Effector memory CD8-positive, alpha-beta T cell (primary cell): ENCODE measurements at places on chromosomes 3 and 15.

- DNase-seq = no peak
Measured at GRCh38 chr3:15726043-15726442, 71.7 kb downstream of the ANKRD28 start.

- DNase-seq = no peak
Measured at GRCh38 chr3:115279939-115280338, 132.9 kb upstream of the ZBTB20 start.

- DNase-seq = no peak
Measured at GRCh38 chr3:112399064-112399463, 66.1 kb downstream of the CD200 start.

DNA sequence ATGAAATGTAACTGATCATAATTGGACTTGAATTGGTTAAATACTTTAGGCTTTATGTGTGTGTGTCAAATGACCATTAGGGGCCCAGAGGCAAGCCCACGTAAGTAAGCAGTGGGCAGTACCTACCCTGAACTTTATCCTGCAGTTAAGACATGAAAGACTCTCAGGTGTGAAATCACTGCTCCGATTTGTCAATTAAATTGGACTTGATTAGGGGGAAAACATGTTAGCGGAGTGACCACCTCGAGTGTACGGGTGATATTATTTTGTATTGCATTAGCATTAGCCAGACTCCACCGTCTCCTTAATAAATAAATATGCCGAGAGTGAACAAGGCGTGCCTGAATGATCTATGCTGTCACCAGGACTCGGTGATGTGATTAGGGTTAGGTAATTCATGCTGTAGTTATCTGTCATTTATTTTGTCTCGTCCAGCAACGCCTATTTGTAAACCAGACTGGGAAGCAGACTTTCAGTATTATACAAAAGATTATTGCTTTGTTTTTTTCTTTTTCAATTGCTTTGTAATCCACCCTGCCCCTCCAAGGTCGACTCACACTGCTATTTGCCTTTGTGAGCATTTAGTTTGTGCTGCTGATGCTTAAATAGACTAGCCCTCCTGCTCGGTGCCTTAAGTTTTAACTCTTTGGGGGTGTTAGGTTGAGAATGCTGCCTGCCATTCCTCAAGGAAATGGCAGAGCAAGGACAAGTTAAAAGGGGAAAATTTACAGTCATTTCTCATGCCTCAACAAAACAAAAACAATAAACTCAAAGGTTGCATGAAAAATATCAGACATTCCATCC is 1.8 kb downstream of the RBMS3 start:
- DNase-seq = no peak

- no peak for DNase-seq
Measured at GRCh38 chr3:191634902-191635301, 173.9 kb downstream of the PYDC2 start.

DNA sequence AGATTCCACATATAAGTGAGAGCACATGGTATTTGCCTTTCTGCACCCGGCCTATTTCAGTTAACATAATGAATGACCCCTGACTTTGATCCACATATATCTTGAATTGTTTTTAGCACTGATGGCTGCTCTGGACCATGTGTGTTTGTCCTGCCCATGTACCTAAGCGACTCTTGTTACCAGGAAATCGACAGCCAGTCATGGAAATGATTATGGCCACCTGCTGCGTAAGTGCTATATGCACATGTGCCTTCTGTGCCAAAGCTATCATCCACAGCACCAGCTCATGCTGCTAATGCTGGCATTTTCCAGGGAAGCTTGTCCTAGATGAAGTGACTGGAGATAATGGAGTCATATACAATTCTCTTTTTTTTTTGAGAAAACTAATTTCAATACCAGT is 103.7 kb downstream of the PEX5L start:
- DNase-seq = no peak

GRCh38 chr3:185677146-185677829 is 91.2 kb downstream of the SENP2 start:
- DNase-seq = no peak

DNA sequence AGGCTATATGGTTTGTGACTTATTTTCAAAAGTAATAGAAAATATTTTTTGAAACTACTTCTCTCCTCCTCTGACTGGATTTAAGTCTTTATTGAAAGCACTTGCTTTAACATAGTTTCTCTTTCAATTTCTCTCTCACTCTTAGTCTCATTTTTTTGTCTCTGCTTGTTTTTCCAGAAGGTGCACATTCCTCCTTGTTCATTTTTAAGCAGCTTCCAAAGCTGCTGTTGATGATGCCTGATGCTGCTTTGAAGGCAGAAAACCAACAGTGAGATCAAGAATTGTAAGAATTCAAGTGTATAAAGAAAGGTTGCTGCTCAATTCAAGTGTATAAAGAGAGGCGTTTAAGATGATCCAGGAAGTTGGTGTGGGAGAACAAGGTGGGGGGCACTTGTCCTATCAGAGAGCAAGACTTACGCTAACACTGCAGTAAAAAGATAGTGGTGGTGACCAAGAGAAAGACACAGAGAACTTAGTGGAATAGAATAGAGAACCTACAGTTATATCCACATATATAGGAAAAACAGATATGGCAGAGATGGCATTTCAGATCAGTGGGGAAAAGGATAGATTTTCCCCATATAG is 12.1 kb downstream of the NR2C2 start:
- DNase-seq = no peak

DNA sequence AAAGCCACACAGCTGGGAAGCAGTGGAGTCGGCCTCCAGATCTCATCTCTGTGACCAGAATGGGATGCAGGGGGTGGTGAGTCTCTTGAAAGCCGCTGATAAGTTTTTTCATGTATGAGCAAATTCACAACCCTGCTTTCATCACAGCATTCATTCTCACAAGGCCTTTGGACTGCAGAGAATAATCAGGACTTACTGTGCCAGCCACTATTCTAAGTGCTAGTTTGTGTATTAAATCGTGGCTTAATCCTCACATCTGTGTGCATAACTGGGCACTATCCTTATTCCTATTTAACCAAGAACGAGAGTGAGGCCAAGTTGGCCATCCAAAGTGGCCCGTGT is 64.2 kb upstream of the POLG start:
- DNase-seq = no peak

DNA sequence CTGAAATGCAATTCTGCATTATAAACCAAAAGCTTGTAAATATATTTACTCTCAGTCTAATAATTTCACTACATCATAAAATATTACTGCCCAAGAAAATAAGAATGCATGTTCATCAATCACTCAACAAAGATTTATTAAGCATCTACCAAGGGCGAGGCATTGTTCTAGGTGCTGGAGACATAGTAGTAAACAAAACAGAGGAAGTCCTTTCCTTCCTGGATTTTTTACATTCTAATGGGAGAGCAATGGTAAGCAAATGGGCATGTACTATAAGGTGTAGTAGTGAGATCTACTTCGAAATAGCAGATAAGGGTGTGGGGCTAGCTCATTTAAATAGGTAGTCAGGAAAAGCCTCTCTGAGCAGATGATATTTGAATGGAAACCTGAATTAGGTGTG is 10.8 kb upstream of the ZFYVE19 start:
- no peak for DNase-seq

DNA sequence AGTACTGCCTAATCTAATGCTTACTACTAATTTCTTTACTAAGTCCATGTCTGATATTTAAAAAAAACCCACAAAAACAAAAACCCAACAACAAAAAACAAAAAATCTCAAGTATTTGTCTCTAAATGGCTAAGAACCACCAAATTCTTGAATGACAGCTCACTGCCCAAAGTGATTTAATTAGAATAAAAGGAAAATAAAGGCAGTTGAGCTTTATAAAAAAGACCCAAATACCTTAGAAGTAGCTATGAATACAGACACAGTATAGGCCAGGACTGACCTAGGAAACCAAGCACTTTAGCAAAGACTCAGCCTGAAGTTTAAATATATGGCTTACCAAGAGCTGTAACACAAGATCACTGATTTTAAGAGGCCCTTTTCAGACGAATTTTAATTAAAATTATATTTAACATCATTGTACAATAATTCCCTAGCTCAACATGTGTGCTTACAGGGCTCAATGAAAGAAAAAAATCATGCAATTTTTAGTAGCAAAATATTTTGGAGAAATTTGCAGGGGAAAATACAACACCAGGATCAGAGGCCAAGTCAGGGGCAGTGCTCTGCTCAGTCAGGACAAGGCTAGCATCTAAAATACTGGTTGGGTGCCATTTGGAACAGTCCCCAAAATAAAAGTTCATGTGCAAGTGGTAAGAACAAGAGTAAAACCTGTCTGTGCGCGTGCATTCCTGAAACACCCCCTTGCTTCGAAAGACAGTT is 24.8 kb downstream of the UQCC5 start:
- no peak for DNase-seq

DNA sequence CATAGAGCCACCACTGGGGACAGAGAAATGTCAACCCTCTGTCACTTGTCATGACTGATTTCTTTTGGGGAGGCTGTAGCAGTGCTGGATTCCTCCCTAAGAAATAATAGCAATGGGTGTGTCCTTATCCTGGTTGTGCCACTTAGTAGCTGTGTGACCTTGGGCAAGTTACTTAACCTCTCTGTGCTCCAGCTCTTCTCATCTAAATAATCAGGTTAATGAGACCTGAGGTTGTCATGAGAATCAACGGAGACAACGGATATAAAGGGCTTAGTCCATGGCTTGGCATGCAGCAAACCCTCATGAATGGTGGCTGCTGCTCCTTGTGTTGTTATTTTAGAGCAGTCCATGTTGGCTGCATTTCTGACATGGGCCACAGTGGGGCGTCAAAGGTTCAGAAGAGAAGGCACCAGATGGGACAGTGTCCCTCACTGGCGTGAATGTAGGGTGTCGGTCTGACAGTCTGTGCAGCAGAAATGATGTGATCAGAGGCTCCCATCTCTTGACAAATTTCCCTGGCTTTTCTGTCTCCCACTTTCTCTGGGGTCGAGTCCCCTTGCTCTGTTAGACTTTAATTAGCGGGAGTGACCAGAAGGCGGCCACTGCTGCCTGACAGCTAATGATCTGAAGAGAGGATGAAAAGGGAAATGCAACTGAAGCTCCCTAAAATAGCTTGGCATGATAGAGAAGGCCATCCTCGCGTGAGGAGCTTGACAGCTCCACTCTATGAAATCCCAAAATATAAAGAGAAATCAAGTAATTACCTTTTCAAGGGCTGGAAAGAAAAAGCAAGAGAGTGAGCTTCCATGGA is 209.4 kb downstream of the CADPS start:
- no peak for DNase-seq

- DNase-seq = no peak
Measured at GRCh38 chr3:109678600-109678999, 341.3 kb upstream of the DPPA4 start.

- no peak for DNase-seq
Measured at GRCh38 chr3:173870976-173871375, 473.4 kb downstream of the NLGN1 start.

DNA sequence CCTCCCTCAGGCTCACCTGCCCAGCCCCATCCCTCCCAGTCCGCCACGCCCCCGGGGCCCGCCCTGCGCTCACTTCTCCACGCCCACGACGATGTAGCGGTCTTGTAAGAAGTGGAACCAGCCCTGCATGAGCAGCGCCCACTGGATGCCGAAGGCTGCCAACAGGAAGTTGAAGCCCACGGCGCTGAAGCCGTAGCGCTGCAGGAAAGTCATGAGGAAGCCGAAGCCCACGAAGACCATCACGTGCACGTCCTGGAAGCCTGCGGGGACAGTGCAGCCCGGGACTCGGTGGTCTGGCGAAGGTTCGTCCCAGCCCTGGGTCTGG is 9.7 kb downstream of the RHCG start:
- DNase-seq = no peak

DNA sequence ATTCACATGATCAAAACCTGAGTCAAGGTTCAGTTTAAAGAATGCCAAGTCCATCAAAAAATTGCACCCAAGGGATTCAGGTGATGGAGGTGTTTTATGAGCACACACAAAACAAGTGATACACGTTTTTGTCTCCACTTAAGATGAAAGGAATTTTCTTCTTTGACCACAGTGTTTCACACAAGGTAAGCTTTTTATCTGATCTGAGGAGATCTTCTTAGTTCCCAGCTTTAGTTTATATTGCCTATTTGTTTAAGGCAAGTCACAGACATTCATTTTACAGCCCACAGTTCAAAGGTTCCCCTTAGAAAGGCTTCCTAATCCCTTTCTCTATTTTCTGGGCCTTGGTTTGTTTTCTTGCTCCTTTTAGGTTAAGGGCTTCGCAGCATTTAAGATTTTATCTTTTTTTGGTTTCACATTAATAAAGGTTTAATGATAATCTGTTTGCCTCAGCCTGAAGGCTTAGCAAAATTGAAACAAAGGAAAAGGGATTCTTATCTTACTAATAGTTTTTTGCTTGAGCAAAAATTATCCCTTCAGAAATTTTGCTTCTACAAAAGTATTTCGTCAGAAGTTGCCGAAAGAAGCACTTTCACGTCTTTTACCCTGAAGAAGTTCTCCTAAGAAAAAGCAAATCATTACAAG is 420.5 kb upstream of the NAALADL2 start:
- no peak for DNase-seq

- no peak for DNase-seq
Measured at GRCh38 chr3:38823722-38824121, 7.7 kb upstream of the SCN10A start.

GRCh38 chr3:125008766-125009165 is 47.0 kb downstream of the HEG1 start:
- DNase-seq = no peak

- no peak for DNase-seq
Measured at GRCh38 chr15:57158589-57158988, 217.7 kb upstream of the CGNL1 start.

- peak; percentile 23 for DNase-seq
Measured at GRCh38 chr3:171704002-171704401, 106.3 kb downstream of the PLD1 start.

DNA sequence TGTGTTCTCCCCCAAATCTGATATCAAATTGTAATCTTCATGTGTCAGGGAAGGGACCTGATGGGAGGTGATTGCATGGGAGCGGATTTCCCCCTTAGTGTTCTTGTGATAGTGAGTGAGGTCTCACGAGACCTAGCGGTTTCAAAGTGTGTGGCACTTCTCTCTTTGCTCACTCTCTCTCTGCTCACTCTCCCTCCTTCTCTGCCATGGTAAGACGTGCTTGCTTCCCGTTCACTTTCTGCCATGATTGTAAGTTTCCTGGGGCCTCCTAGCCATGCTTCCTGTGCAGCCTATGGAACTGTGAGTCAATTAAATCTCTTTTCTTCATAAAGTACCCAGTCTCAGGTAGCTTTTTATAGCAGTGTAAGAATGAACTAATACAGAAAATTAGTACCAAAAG is 30.6 kb upstream of the OR5H6 start:
- DNase-seq = no peak

- no peak for DNase-seq
Measured at GRCh38 chr3:134423153-134423552, 48.9 kb upstream of the AMOTL2 start.

GRCh38 chr15:38878926-38879325 is 314.3 kb upstream of the RASGRP1 start:
- DNase-seq = no peak

- DNase-seq = no peak
Measured at GRCh38 chr3:40719660-40720287, 195.0 kb downstream of the ZNF621 start.

- no peak for DNase-seq
Measured at GRCh38 chr15:83327041-83327440, 42.6 kb upstream of the BNC1 start.

DNA sequence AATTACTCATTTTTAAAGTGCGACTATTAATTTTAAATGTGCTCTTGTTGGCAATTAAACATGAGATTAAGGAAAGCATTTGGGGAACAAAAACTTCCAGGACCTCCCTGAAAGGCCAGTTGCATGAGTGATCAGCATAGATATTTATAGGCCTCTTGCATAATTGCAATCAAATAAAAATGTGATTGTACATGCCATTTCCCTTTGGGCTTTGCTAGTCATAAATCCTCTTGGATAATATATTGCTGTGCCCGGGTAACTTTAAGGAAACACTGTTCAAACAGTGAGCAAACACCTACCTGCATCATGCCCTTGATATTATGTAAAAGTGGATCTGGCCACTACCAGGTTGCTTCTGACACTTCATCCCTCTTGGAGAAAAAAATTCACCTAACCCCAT is 239.1 kb downstream of the MCTP2 start:
- DNase-seq = no peak
